ENCODE measurements at places on chromosomes 13 and 19.

- DNase-seq, result no peak
Measured at GRCh38 chr19:46031781-46032596, 8.8 kb downstream of the IGFL4 start.

GRCh38 chr13:71806886-71807285 lies 60.1 kb downstream of the DACH1 start:
- DNase-seq, result no peak

DNA sequence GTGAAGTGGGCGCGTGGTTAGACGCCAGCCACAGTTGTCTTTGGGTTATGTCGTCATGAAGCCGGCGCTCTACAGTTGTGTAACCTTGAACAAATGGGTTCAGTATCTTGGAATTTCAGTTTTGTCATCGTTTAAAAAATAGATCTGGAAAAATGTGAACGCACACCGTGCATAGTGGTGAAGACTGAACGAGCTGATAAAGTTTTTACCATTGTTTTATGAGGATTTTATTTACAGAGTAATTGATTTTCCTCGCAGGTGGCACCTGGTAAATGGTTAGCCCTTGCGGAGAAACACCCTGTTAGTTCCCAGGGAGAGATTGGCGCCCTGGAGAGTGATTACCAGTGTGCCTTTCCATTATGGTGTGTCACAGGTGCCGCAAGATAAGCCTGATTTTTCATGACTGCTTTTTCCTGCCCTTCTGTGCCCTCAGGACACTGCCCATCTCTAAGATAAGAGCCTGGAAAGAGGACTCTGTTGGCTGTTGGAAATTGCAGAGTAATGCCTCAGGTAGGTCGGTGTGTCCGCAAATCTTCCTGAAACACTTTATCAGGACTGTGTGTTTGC lies 577 bp downstream of the ZNF181 start:
- no peak for DNase-seq

GRCh38 chr19:12137221-12137940 lies 2.8 kb downstream of the ZNF20 start:
- no peak for DNase-seq

- peak; percentile 16 for DNase-seq
Measured at GRCh38 chr19:56969759-56970178, 129.2 kb upstream of the PEG3 start.

DNA sequence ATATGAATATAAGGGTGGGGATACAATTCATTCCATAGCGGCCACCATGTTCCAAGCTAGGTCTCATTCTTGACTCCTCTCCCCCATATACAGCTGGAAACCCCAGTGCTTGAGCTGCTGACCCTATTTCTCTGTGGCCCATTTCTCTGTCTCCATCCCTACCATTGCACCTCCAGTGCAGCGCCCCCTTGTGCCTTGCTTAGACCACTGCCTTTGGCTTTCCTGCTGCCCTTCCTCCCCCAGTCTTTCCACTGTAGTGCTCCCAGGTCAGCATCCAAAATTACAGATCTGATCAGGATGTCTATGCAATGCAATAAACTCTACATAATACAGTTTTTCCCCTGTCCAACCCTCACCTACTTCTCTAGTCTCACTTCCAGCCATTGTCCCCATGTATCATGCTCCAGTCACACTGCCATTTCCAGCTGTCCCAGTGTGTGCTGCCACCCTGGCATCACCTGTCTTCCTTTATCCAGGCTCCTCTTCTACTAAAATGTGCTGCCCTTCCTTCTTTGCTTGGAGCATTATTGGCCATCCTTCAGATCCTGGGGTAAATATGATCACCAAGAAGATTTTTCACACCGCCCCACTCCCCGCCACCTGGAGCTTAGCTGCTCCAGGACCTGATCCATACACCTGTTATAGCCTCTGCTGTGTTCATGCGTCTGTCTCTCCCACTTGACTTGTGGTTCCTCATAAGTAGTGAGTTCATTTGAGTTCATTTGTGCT lies 199.4 kb upstream of the IPO5 start:
- DNase-seq, result no peak

- DNase-seq, result no peak
Measured at GRCh38 chr19:15297416-15298224, 34.7 kb downstream of the BRD4 start.

- no peak for DNase-seq
Measured at GRCh38 chr13:110353339-110353977, 46.4 kb downstream of the COL4A2 start.

GRCh38 chr19:44762038-44762437 lies 13.5 kb downstream of the BCL3 start:
- no peak for DNase-seq

- no peak for DNase-seq
Measured at GRCh38 chr13:99126821-99127220, 73.8 kb upstream of the UBAC2 start.

DNA sequence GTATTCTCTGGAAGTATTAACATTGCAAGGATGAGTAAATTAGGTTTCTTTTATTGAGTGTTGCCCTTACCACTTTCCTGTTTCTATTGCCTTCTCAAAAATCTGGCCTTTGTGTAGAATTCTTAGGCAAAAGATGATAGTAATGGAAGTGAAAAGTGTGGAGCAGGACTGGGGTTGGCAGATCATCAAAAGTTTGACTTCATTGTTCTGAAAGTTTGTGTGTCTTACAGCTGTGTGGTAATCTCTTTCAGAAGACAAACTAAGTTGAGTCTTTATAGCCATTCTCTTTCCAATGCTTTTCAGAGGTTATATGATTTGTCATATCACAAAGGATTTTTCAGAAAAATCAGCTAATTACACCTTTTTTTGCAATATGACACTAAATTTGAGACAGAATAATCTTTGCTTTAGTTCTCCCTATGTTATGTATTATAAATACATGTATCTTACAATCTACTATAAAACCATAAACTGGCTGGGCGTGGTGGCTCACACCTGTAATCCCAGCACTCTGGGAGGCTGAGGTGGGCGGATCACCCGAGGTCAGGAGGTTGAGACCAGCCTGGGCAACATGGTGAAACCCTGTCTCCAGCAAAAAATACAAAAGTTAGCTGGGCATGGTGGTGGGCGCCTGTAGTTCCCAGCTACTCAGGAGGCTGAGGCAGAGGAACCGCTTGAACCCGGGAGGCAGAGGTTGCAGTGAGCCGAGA lies 8.7 kb upstream of the KCNRG start:
- DNase-seq, result no peak

DNA sequence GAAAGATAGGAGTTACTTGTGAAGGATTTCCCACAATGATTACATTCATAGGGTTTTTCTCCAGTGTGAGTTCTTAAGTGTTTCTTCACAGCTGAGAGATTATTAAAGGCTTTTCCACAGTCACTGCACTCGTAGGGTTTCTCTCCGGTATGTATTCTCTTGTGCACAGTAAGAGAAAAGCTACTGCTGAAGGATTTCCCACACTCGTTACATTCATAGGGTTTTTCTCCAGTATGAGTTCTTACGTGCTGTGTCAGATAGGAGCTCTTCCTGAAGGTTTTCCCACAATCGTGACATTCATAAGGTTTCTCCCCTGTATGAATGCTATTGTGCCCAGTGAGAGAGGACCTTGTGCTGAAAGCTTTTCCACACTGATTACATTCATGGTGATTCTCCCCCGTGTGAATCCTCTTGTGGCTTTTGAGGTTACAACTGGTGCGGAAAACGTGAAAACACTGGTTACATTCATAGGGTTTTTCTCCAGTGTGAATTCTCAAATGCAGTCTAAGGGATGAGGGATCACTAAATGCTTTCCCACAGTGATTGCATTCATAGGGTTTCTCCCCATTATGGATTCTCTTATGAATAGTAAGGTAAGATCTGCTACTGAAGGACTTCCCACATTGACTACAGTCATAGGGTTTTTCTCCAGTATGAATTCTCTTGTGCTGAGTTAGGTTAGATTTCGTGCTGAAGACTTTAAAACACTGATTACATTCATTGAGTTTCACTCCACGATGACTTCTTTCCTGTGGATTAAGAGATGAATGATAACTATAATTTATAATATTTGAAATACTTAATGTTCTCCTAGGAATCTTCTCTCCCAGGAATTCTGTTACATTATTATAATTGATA lies 20.6 kb downstream of the ZNF558 start:
- no peak for DNase-seq

DNA sequence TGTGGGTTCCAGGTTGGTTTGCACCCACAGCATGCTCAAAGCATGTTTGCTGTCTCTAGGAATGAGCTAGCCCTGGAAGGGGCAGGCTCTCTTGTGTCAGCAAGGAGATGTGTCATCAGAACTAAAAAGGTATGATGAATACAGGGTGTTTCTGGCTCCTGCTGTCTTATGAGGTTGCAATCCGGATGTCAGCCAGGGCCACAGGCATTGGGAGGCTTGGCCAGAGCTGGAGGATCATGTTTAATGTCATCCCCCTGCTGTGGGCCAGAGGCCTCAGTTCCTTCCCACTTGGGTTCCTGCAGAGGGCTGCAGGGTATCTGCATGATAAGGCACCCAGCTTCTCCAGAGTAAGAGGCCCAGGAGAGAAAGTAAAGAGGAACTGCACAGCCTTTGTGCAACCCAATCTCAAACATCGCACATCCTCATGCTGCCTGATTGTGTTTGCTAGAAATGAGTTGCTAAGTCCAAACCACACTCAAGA lies 193.6 kb downstream of the COL4A1 start:
- DNase-seq, result no peak

- DNase-seq, result no peak
Measured at GRCh38 chr19:3239367-3239766, 14.9 kb downstream of the CELF5 start.

GRCh38 chr19:8589177-8589714 lies 12.0 kb upstream of the MYO1F start:
- DNase-seq, result no peak
